ENCODE measurements at places on chromosomes 5 and 9. TPM values are rescaled to one million over a fixed set of nuclear protein-coding genes. Genes with fewer than 3 reads are reported as not detected.

SPAG8 gene
- total RNA-seq: 3.0 TPM

RNF208 gene
- total RNA-seq: 6.5 TPM

GRIN1 gene
- not detected for total RNA-seq

PWWP2A gene
- total RNA-seq: 27.9 TPM

TAF11L5 gene
- not detected for total RNA-seq

GRCh38 chr9:108297073-108297472, 558.7 kb downstream of the ACTL7B start:
- no peak for DNase-seq

- DNase-seq: no peak
Observed at GRCh38 chr9:132579427-132579798, 3.0 kb upstream of the BARHL1 start.

- no peak for DNase-seq
Observed at GRCh38 chr5:112549127-112549526, 130.1 kb upstream of the EPB41L4A start.

- DNase-seq: no peak
Observed at GRCh38 chr5:59506285-59506877, 387.1 kb downstream of the PDE4D start.

Data from ovary (tissue), 10 donors.